ENCODE measurements at places on chromosomes 11 and 22.

- DNase-seq = no peak
Observed at GRCh38 chr11:133388975-133389568, 143.2 kb downstream of the OPCML start.

- DNase-seq = peak; percentile 43
Observed at GRCh38 chr11:45079943-45080719, 66.3 kb upstream of the PRDM11 start.

DNA sequence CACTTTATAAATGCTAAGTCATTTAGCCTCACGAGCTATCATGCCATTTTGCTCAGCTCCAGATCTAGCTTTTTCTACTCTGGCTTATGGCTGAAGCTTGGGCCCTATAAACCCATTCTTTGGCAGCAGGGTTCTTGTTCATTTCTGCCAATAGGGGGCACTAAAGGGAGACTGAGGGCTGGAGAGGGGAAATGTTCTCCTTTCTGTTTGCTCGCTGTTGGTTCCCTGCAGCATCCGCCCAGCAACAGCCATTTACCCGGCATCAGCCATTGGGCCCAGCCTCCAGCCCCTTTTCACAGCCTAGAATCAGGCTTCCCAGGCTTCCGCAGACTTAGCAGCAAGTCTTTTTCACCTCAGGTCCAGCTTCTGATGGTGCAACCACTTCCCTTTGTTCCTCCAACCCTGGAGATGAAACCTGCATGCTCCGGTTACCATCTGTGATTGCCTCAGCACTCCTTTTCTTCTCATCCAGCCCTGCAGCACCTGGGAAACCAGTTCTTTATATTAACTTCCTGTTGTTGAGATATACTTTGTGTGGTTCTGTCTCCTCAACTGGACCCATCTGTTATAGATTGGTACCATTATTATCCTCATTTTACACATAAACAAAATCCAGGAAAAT, 4.2 kb upstream of the ME3 start:
- no peak for DNase-seq

DNA sequence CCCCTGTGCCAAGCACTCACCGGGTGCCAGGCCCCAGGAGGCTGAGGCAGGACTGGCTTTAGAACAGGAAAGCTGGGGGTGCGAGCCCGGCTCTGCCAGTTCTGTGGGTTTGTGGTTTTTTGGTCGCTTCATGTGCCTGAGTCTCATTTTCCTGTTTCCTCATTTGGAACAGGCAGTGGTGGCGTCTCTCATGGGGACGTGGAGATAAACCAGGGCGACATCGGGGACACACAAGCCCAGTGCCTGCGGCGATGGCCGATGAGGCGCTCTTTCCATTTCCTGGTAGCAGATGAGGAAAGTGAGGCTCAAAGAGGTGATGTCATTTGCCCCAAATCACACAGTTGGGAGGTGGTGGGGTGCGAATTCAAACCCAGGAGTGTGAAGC, 20.8 kb upstream of the CHKA start:
- DNase-seq = peak; percentile 40

GRCh38 chr22:23878219-23878618, 16.0 kb upstream of the MIF start:
- no peak for DNase-seq

DNA sequence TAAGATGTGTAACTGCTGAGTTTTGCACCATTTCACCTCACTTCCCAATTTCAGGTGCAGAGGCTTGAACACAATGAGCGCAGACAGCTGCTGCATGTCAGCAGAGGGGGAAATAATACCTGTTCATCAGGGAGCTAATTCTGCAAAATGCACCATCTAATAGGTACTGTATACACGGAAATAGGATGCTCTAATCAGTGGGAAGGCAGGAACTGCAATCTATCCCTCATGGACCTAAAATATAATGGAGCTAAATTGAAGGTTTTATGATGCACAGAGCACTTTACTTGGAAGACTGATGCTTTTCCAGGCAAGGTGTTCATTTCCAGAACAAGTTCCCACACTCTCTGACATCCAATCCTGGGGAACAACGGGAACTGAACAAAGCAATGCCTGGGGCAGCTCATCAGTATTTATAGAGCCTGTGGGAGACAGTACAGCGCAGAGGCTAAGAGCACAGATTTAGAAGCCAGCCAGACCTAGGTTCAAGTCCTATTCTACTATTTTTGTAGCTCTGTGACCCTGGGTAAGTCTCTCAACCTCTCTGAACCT, 78.5 kb downstream of the TENM4 start:
- no peak for DNase-seq

DNA sequence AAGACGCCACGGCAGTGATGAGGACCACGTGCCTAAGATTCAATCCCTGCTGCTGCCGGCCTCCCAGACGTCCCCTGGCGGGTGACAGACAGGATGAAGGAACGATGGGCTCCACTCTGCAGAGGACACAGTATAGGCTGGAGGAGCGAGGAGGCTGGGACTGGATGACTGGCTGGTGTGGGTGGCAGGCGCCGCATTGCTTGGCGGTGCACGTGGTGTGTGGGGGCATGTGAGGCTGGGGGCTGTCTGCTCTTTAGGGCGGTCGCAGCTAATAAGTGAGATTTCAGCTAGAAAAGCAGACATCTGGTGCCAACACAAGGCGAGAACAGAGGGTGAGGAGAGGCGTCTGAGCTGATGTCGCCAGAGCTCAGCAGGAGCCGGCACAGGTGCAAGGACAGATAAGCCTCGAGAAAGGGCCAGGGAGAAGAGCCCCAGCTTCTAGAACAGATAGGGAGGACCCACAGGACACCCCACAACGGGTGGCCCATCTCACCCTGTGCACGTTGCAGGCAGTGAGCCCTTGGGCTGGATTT, 33.2 kb downstream of the TSPAN4 start:
- DNase-seq = no peak

GRCh38 chr11:131392528-131393255, 22.3 kb downstream of the NTM start:
- DNase-seq = no peak

- no peak for DNase-seq
Observed at GRCh38 chr11:16372355-16372754, 16.0 kb upstream of the SOX6 start.

GRCh38 chr11:77421041-77421723, 52.7 kb downstream of the PAK1 start:
- DNase-seq = no peak

GRCh38 chr11:106988151-106989077, 29.9 kb downstream of the GUCY1A2 start:
- no peak for DNase-seq

- DNase-seq = peak; percentile 44
Observed at GRCh38 chr11:118295815-118296454, 8.6 kb upstream of the CD3E start.

DNA sequence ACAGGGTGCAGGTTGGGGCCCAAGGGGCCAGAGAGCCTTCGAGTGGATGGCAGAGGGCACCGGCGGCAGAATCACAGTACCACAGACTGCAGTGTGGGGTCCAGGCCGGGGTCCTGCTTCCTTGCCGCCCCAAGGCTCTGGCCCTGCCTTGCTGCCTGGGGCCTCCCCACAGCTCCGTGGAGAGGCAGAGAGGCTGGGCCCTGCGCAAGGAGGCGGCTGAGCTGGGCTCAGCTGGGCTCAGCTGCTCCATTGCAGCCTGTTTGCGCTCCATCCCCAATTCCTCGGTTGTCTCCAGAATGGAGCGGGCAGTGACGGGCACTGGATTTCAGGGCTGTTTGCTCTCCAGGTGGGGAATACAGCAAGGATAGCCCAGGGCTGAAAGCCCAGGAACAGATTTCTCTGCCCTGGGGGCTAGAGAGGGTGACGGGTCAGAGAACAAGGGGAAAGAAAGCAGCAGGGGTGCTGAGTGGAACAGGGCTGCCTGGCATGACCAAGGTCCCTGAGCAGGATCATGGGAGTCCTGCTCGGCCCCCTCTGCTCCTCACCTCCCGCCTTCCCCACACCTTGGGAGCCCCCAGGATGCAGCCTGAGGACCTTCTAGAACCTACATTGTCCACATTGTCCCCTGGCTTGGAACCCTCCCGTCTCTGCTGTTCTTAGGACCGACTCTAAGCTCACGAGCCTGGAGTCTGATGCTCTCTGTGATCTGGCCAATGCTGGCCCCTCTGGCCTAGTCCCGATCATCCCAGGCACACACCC, 18.9 kb downstream of the MRGPRG start:
- no peak for DNase-seq

DNA sequence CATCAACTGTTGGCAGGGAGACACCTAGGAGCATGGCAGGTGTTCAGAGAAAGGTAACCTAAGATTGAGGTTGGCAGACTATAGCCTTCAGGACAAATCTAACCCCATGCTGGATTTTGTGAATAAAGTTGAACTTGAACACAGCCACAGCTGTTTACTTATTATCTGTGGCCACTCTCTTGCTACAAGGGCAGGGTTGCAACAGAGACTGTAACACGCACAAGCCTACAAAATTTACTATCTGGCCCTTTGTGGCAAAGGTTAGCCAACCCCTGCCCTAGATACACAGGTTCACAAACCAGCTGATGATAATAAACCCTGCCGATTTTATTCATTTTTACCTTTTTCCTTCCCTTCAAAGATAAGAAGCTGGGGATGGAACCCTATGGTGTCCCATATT, 2.5 kb downstream of the THYN1 start:
- DNase-seq = no peak

- DNase-seq = no peak
Observed at GRCh38 chr11:81071606-81072005, 1630.8 kb upstream of the TENM4 start.

- no peak for DNase-seq
Observed at GRCh38 chr11:93958991-93959390, 62.2 kb upstream of the HEPHL1 start.

GRCh38 chr11:104934594-104934993, 33.8 kb downstream of the CASP4 start:
- DNase-seq = no peak

- no peak for DNase-seq
Observed at GRCh38 chr11:7077101-7077500, 11.7 kb upstream of the RBMXL2 start.

DNA sequence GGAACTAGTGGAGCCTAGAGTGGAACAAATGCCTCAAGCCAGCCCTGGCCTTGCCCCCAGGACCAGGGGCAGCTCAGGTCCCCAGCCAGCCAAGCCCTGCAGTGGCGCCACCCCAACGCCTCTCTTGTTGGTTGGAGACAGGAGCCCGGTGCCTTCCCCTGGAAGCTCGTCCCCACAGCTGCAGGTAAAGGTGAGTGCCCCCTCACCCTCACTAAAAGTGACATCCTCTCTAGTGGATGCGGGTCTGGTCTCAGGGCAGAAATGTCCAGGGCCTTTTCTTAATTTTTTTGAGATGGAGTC, 21.5 kb downstream of the MICALL1 start:
- DNase-seq = no peak

DNA sequence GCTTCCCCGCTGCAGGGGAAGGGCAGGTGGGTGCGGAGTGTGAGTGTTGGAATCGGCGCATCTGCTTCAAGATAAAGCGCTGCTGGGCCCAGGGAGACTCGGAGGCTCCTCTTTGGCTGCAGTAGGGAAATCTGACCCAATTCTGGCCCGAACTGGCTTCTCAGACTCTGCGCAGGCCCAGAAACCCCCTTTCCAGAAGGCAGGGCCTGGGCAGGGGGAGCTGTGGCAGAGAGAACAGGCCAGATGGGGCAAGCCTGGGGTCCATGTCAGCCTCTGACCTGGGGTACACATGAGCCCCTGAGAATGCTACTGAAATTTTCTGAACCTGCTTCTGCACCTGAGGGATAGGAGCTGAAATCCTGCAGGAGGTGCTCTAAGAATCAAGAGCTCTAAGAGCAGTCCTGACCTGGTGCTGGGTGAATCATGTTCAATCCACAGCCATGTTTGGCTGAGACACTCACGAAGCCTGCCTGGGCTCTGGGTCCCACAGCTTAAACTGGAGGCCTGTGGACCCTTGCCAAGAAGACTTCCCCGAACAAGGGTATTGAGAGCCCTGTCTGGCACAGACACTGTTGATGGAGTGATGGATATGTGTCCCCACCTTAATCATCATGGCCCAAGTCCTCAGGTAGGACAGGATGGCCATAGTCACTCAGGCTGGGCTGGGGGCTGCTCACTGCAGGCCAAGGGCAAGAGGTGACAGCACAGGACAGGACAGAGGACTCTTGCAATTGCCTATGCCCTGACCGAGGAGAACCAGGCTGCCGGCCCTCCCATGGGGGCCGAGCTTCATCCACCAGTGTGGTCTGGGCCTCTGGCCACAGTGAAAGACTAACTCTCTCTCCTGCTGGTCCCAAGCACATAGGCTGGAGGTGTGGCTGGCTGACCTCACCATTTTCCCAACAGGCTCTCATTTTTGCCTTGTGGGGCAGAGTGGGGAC, 6.9 kb downstream of the RAB3IL1 start:
- no peak for DNase-seq

- DNase-seq = no peak
Observed at GRCh38 chr11:15638386-15638787, 523.7 kb downstream of the INSC start.

DNA sequence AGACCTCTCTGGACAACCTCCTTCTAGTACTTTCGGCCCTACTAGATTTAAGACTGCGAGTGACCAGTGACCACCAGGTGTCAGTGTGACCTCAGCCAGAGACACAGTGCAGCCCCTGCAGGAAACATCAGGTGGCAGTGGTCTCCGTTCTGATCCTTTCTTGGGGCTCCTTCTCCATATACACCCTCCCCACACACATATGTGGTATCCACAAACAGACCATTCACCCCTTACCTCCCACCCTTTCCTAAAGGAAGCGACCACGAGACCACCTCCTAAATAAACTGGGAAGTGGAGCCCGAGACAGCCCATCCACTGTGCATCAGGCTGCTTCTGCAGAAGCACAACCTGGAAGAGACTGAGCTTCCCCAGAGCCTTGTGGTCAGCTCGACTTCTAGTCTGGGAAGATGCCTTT, 38.5 kb upstream of the CYP2D6 start:
- DNase-seq = peak; percentile 41

- DNase-seq = no peak
Observed at GRCh38 chr11:94741022-94741679, 27.0 kb upstream of the AMOTL1 start.

GRCh38 chr11:126720539-126721235, 279.9 kb downstream of the KIRREL3 start:
- no peak for DNase-seq

DNA sequence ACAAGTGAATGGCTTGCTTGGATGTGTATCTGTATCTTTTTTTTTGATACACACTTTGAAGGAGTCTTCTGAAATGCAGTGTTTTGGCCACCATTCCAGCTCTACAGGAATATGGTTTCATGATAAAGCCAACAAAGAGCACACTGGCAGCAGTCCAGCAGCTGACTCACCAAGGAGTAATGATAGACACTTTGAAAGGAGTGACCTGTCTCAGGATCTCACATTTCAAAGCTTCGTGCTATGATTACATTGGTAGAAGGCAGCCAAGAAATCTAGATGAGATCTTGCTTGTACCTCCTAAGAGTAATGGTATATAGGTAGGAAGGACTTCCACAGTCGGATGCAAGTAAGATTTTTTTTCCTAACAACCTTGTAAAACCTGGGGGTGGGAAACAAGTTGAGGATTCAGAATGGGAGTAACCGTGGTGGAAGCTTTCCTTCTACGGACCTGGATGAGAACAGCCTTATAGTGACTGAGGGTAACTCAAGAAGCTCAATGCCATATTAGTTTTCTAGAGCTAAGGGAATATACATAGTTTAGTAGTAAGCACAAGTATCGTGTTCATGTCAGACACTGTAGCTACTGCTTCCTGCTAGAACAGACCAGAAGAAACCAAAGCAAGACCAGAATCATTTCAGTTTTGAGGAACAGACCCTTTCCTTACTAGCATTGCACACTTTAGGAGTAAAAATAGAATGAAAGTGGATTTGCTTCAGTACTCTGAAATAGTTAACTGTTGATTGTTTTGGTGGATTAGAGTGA, 25.0 kb downstream of the MTMR3 start:
- DNase-seq = no peak
